G401 (cell line): ENCODE measurements at places on chromosomes 11 and 22.

- no peak for DNase-seq
Observed at GRCh38 chr11:12319988-12320387, 57.4 kb upstream of the PARVA start.

GRCh38 chr11:62030071-62030684 lies 62.7 kb upstream of the FTH1 start:
- DNase-seq, result no peak

DNA sequence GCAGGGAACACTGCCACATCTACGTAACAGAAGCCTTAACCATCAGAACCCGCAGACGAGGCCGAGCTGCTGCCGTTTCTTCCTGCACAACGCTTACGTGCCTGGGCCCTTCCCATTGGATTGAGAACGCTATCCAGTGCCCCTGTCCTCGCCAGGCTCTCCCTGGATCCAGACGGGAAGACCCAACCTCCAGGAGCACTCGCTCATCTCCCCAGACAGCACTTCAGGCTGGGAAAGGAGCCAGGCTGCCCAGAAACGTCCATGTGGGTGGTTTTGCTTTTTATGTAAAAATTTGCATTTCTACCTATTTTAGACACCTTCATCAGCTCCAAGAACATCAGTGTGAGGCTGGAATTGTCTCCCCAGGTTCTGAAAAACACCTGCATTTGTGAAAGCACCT lies 7.3 kb upstream of the CRYBB3 start:
- DNase-seq, result no peak

GRCh38 chr11:45541693-45542434 lies 123.6 kb downstream of the CHST1 start:
- DNase-seq, result no peak
